SK-MEL-5 (cell line): ENCODE measurements at places on chromosomes 12 and 14.
A peak's percentile ranks its signal among the peaks of the same experiment; 100 is the strongest.

- no peak for DNase-seq
These were observed 13.3 kb downstream of the SBNO1 start for GRCh38 chr12:123351349-123351748.

DNA sequence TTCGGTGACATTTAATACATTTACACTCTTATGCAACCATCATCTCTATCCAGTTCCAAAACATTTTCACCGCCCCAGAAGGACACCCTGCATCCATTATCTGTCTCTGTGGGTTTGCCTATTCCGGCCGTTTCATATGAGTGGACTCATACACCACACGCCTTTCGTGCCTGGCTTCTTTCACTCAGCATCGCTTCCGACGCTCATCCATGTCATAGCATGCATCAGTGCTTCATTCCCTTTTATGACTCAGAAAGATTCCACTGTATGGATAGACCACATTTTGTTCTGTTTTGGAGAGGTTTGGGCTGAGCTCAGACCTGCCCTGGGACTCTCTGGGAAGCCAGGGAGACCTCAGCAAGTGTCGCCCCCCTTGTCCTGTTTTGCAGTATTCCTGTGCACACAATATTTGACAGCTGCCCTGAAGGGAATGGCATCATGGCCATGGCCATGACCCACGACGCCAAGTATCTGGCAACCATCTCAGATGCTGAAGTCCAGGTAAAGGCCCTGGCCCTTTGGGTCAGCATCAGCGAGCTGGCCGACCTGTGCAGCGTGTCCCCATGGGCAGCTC, 23.8 kb downstream of the CFAP251 start:
- peak; percentile 86 for DNase-seq

- DNase-seq, result no peak
These were observed 53.7 kb upstream of the INSM2 start for GRCh38 chr14:35480119-35480769.

GRCh38 chr12:55777856-55778255, 34.9 kb downstream of the GDF11 start:
- no peak for DNase-seq

DNA sequence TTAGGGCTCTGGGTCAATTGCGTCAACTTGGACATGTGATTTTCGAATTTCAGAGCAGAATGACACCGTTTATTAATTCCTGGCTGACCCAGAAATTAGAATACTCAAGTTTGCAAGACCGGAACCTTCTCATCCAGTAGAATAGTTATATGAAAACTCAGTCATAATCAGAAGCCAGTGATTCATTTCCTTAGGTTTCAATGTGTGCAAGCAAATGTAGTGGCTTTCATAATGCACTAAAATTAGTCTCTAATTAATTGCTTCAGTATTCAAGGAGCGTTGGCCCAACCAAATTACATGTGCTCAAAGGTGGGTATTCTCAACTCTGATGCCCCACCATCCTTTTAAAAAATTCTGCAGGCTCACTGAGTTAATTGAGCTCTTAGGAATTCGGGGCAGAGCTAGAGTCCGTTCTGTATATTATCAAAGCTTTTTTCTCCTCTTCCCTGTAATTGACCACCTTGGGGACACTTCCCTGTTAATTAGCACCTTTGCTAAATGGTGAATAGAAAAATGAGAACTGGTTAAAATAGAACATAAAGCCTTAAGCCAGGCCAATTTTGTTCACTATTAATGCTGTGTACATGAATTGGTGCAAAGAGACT, 55.4 kb downstream of the DAO start:
- no peak for DNase-seq

GRCh38 chr12:7180685-7181084, 8.8 kb upstream of the PEX5 start:
- peak; percentile 49 for DNase-seq

- peak; percentile 58 for DNase-seq
These were observed 10.7 kb downstream of the SCARB1 start for GRCh38 chr12:124852911-124853427.

GRCh38 chr14:87824266-87824665, 168.7 kb downstream of the GALC start:
- DNase-seq, result no peak
